NCI-H2081 (cell line): ENCODE measurements at places on chromosomes 1 and 21.

- no peak for DNase-seq
Measured at GRCh38 chr1:9440763-9441194, 98.5 kb upstream of the SLC25A33 start.

DNA sequence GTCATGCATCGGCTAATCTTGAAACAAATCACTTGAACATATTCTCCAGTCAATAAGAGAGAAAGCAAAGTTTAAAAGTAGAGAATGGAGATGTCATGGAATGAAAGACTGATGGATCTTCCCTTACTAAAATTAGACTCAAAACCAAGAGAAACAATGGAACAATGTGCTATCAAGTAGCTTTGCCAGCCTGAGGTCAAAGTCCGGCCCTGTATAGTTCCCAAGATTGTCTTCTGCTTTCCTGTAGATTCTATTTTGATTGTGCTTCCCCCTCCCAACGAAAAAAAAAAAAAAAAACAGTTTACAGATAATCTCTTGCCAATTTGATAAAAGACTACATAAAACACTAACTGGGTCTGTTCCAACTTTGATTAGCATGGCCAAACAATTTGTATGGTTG, 40.8 kb upstream of the KIRREL1 start:
- no peak for DNase-seq

GRCh38 chr1:177444997-177445746, 274.4 kb downstream of the BRINP2 start:
- DNase-seq = no peak

DNA sequence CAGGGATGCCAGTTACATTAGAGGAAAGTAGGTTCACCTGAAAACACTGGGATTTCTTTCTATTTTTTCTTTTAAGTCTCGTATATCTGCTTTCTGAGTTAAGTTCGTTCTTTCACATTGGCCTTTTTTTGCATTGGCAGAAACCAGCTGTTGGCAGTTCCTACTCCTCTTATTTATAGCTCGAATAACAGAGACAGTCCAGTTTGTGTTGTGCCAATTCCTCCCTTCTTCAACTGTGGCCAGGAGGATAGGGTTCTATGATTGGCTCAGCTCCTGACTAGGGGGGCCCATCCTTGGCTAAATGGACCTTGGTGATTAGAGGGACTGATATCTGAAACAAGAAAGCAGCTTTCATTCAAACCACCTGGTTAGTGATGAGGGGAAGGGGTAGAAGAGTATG, 115.8 kb downstream of the RPS6KC1 start:
- peak; percentile 89 for DNase-seq

GRCh38 chr1:61392409-61393242, 310.3 kb downstream of the NFIA start:
- no peak for DNase-seq

DNA sequence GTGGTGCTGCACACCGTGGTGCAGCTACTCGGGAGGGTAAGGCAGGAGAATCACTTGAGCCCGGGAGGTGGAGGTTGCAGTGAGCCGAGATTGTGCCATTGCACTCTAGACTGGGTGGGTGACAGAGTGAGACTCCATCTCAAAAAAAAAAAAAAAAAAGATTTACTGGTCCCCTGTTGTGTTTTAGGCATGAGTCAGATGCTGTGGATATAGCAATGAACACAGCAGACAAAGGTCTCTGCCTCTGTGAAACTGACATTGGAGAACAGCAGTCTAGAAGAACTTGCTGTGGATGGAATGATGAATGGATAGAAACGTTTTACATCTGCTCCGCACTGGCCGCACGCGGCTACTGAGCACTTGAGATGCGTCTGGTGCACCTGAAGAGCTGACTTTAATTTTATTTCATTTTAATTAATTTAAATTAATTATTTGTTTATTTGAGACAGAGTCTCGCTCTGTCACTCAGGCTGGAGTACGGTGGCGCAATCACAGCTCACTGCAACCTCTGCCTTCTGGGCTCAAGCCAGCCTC, 24.5 kb upstream of the EPHA2 start:
- no peak for DNase-seq

DNA sequence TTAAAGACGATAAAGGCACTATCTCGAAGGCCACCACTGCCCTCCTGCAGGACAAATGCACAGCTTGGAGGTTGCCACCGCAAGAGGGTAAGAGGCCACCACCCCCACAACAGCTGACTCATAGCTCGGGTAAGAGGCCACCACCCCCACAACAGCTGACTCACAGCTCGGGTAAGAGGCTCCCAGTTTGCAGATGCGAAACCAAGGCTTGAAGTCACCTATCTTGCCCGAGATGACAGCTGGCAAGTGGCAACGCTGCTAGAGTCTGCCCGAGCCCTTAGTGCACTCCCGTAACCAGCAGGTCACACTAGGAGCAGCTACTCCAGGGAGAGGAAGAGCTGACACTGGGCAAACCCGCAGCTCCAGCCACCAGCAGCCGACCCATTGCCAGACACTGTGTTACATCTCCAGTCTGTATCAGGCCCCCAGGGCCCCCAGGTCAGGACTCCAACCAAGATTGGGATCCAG, 17.1 kb upstream of the SPSB1 start:
- DNase-seq = no peak

GRCh38 chr1:106080608-106081325, 975.7 kb upstream of the PRMT6 start:
- no peak for DNase-seq

GRCh38 chr1:110136911-110137310, 13.4 kb upstream of the SLC6A17 start:
- DNase-seq = peak; percentile 88

DNA sequence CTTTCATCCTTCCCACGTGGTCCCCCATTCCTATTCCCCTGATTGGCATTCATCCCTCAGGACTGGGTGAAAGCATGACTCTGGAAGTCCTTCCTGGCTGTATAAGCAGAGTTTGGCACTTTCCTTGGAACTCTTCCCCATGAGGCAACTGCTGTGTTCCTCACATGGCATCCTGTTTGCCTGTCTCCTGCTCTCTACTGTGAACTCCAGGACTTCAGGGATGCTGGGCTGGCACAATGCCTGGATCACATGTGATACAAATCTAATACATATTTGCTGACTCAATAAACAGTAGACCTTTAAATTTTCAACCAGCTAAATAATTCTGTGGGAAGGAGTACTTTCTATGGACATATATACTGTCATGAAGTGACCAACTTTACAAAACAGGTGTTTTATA, 46.8 kb upstream of the EDEM3 start:
- no peak for DNase-seq
